WERI-Rb-1 (cell line): ENCODE measurements at places on chromosomes 4 and X.

DNA sequence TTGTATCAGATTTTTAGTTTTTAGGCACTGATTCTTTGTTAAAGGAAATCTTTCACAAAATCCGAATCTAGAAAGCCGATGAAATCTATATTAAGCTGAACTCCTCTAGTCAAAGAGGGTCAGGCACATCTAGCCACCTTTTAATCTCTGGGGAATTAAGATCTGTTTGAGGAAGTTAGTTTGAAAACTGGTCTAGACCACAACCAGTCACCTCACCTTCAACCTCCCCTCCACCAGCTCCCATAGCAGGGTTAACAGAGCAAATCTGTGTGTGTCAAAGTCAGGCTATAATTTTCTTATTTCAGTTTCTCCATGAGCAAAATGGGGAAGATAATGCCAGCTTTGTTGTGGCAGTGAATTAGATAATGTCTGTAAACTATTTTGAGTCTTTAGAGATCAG lies 110.0 kb upstream of the IGFBP7 start:
- DNase-seq = no peak

- DNase-seq = no peak
These were observed 894.4 kb downstream of the FAT4 start for GRCh38 chr4:126209147-126209546.

- no peak for DNase-seq
These were observed 95.7 kb downstream of the NPNT start for GRCh38 chr4:105990933-105991332.

DNA sequence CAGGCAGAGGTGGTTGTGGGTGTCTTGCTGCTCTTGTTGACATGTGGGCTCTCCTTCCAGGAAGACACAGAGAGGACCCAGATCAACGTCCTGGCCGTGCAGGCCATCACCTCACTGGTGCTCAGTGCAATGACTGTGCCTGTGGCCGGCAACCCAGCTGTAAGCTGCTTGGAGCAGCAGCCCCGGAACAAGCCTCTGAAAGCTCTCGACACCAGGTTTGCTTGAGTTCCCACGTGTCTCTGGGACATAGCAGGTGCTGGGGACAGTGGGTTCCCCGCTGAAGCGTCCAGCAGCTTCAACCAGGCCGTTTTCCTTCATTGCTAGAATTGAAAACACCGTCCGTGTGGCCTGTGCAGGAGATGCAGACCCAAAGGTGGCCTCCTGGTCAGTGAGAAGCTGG lies 25.6 kb upstream of the MSANTD1 start:
- DNase-seq = no peak

GRCh38 chr4:128371001-128371777 lies 83.6 kb upstream of the PGRMC2 start:
- no peak for DNase-seq

GRCh38 chr4:104966349-104967033 lies 180.2 kb upstream of the TET2 start:
- DNase-seq = no peak

DNA sequence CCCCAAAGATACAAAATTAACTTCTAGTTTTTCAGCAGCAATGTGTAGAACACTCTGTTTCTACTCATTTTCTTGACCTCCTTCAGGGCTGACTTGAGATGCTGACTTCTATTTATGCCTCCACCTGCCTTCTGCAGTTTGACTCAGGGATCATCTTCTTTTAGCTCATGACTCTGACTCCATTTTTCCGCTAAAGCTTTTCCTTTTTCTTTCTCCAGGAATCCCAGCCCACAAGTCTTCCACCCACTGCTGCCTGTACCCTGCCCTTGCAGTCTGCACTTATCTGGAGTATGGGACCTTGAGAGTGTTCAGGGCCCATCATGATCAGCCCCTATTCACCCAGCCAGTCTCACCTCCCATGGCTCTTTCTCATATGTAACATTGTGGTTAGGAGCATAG lies 14.9 kb upstream of the KLHL2 start:
- no peak for DNase-seq

DNA sequence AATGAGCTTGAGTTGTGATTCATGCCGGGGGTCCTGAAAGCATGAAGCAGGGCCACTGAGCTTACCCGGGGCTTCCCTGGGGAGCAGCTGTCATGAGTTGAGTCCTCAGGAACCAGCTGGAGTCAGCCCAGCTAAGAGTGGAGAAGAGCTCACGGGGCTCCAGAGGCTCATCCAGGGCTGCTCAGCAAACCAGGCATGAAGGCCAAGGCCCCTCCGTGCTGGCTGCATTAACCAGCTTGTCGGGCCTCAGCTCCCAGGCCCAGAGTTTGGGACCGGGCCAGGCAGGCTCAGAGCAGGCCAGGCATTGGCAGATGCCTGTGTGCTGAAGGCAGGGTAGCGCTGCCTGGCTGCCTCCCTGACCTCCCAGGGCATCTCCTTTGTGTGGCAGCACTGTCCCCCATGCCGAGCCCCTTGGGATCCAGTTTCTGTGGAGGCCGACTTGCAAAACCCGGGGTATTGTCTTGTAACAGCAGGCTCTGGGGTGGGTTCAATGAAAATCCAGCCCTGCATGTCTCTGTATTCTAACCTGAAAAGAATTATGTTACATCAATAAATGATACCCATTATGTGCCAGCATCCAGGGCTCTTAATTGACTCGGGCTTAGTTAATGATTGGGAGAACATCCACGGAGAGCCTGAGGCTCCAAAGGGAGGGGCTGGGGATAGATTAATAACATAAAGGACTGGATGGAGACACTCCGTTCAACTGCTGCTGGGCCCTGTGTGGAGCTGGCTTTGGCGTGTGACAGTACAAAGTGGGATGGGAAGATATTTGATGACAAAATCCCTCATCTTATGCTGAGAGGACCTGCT lies 68.0 kb upstream of the MSX1 start:
- DNase-seq = no peak

GRCh38 chrX:153669174-153669890 lies 4.3 kb downstream of the PNCK start:
- DNase-seq = peak; percentile 66

- DNase-seq = no peak
These were observed 56.7 kb upstream of the NXF3 start for GRCh38 chrX:103149652-103150051.

- DNase-seq = no peak
These were observed 121.6 kb downstream of the RASL11B start for GRCh38 chr4:52983563-52984303.

DNA sequence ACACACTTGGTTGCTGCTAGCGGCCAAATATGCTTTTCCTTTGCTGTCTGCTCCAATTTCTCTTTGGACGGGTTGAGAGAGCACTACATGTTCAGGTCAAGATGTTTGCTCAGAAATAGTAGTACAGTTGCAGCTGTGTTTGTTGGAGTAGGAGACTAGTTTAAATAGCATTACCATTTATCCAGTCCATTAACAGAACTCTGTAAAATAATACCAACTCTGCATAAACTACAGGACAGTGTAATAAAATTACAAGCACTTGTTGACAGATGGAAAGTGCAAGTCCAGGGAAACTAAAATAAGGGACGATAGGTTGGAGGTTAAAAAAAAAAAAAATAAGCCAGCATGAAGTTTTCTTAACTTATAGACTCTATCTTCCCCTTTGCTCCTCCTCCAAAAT lies 20.2 kb downstream of the SLIT2 start:
- DNase-seq = no peak

- no peak for DNase-seq
These were observed 114.6 kb upstream of the PUDP start for GRCh38 chrX:7262551-7262950.

DNA sequence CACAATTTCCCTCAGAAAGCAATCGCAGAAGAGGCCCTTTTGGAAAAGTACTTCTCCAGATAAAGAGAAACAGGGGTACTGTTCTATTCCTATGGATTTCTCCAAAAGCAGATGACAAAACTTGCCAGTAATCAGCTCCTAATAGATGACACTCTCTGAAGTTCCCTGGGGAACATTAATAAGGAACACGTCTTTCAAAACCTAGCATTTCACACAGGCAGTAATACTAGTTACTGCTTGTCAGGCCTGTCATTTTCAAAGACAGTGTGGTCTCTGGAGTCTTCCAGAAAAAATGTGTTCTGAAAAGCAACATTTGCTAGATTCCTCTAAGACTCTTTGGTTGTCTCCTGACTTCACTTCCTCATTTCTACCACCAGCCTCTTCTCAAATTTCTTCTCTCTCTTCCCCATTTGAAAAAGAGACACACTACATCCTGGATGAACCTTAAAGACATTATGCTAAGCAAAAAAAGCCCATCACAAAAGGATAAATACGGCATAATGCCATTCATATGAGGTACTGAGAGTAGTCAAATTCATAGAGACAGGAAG lies 47.3 kb downstream of the CHRDL1 start:
- DNase-seq = no peak

DNA sequence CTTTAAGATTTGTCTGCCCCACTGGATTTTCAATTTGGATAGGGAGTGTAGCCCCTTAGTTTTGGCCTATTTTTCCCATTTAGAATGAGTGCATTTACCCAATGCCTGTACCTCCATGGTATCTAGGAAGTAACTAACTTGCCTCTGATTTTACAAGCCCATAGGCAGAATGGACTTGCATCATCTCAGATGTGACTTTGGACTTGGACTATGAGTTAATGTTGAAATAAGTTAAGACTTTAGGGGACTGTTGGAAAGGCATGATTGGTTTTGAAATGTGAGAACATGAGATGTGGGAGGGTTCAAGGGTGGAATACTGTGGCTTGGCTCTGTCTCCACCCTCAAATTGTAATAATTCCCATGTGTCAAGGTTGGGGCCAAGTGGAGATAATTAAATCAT lies 2480.2 kb downstream of the PCDH7 start:
- no peak for DNase-seq

DNA sequence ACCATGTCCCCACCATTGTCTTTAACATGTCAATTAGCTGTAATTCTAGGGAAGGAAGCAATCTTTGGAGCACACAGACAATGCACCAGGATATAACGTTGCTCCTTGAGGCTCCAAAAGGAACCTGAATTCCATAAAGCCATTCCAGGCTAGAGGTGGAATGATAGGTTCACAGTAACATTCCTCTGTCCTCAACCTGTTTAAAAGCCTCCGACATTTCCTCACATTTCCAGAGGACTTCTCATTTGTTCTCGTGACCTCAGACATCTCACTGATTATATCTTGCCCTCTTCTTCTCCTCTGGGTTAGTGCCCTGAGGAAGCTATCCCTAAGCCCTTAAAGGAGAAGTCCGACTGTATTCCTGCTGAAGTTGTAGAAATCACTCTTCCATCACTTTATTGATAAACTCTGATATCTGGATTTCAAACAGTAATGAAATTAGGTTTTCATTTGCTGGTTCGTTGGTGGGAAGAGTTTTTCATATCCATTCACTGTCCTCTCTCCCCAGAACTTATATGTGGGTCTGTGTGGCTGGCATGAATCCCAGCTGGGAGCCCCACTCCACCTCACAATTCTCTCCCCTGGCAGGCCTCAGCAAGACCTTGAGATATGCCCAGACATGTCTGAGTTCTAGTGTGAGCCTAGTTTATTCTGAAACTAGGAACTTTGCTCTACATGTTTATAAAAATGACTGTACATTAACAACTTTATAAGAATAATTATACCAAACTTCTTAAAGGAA lies 44.2 kb upstream of the PRSS12 start:
- no peak for DNase-seq

GRCh38 chr4:72390409-72390808 lies 178.6 kb downstream of the ADAMTS3 start:
- no peak for DNase-seq

GRCh38 chr4:84498203-84498934 lies 723 bp downstream of the NKX6-1 start:
- no peak for DNase-seq

GRCh38 chr4:17619416-17620105 lies 5.1 kb downstream of the MED28 start:
- DNase-seq = no peak

DNA sequence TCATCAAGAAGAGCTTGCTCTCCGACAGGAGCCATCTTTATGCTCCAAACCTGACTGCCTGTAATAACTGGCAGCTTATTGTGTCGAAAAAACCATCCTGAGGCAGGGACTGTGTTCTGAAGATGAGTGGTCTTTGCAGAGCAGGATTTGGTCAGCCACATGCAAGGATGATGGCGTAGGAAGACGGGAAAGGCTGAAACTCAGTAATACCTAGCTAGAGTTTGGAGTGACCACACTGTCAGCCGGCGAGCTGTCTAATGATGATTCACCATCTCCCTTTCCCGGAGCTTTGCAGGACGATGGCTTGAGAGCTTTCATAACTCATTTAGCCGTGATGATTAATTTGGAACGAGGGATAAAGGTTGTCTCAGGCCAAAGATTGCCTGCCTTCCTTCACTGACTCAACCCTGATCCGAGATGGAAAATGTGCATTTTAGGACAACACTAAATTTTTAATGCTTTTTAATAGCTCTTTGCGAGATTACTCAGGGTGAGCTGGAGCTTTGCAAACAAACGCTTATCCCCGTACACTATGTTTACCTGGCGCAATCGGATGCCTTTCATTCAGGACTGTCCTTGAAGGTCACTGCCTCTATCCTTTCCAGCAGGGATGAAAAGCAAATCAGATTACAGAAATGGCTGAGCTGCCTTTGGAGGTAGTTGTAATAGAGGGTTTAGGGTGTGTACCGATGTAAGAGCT lies 288.5 kb downstream of the ASMT start:
- DNase-seq = peak; percentile 67

- no peak for DNase-seq
These were observed 41.4 kb downstream of the PABPC4L start for GRCh38 chr4:134160211-134160610.

DNA sequence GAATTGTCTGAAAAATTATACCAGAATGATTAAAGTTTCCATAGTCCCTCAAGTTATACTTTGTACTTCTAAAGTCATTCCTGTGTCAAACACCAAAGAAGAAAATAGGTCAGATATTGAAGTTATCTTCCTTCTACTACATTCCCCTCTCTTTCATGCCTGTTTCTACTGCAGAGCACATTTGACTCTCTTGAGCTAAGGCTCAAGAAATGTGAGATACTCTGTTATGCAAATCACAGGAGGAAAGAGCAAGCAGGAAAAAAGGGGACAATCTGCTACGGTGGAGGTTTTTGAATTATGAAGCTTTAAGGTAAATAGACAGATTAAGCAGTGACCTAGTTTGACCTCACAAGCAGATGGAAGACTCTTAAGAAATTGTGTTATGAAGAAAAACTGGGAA lies 198.9 kb upstream of the LDB2 start:
- no peak for DNase-seq

DNA sequence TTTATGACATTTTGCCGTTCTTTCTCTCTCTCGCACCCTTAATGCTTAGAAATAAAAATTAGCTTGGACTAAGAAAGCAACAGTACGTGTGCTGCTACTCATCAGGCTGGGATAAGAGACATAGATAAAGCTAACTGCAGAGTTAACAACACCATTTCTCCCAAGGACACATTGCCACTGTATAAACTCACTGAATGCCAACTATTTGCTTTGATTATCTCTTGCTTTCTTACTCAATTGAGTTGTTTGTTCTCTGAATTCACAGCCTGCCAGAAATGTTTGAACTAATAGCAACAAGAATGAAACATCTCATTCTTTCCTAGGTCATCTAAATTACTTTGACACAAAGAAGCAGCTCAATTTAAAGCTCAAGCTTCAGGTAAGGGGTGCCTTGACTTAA lies 34.6 kb downstream of the F8 start:
- DNase-seq = no peak

GRCh38 chr4:113406723-113407016 lies 354.9 kb downstream of the CAMK2D start:
- DNase-seq = no peak

GRCh38 chr4:3336382-3337356 lies 43.8 kb downstream of the RGS12 start:
- DNase-seq = no peak
